CD4-positive, alpha-beta T cell treated with Interleukin-12 subunit alpha and Interleukin-12 subunit beta, for 1 hour (primary cell): ENCODE measurements at places on chromosomes 5 and 9.

DNA sequence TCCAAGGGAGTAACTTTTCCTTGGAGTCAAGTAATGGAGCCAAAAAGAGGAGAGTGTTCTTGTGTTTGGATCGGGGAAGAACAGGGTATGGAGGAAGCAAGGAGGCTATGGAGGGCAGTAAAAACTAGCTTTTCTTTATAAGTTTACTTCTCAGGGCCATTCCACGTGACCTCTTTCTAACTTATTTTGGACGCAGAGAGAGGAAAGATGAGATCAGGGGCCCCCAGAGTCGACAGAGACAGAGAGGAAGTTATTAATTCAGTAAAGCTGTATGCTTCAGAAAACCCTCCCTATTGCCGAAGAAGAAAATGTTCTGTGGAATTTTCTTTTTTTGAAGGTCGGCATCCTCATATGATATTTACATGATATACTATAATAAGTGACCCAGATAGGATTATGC lies 233.8 kb upstream of the MPDZ start:
- no peak for DNase-seq

GRCh38 chr5:119049824-119050449 lies 20.9 kb upstream of the DMXL1 start:
- DNase-seq: no peak

- DNase-seq: no peak
Measured at GRCh38 chr9:12065050-12065449, 628.1 kb upstream of the TYRP1 start.

- DNase-seq: peak; percentile 7
Measured at GRCh38 chr9:138022121-138022741, 144.6 kb downstream of the CACNA1B start.

DNA sequence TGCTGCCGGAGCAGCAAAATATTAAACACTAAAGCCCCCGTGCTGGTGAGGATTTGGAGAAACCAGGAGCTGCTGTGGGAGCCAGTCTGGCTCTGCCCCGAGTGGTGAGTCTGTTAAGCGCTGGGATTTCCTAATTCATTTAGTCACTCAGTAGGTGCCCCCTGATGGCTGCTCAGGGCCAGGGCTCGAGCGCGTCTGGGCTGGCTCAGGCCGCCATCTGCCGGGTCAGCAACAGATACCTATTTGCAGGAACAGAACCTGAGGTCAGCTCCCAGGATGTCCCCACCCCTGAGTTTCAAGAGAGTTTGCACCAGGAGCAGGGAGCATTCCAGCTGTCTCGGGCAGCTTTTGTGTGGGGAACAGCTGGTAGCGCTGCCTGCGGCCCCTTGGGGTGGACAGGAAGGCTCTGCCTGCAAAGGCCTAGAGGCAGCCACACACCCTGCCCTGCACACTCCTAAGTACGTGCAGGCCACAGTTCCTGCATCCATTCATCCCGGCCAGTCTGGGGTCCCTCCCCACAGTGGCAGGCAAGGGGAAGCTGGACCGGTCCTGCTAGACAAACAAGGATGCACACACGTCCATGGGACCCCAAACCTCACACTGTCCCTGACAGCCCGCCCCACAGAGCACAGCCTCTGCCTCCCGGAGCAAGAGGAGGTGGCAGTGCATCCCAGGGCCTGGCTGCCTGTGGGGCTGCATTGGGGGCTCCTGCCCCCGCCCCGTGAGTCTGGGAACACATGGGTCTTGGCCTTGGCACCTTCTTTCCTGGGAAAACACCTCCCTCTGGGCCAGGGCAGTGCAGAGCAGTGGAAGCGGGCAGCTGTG lies 83.7 kb downstream of the ADAMTS2 start:
- DNase-seq: no peak

- DNase-seq: peak; percentile 46
Measured at GRCh38 chr5:57174128-57174889, 450 bp downstream of the GPBP1 start.

- DNase-seq: no peak
Measured at GRCh38 chr9:91445135-91445534, 21.5 kb upstream of the NFIL3 start.

- DNase-seq: no peak
Measured at GRCh38 chr5:33148076-33148513, 292.7 kb upstream of the TARS1 start.

DNA sequence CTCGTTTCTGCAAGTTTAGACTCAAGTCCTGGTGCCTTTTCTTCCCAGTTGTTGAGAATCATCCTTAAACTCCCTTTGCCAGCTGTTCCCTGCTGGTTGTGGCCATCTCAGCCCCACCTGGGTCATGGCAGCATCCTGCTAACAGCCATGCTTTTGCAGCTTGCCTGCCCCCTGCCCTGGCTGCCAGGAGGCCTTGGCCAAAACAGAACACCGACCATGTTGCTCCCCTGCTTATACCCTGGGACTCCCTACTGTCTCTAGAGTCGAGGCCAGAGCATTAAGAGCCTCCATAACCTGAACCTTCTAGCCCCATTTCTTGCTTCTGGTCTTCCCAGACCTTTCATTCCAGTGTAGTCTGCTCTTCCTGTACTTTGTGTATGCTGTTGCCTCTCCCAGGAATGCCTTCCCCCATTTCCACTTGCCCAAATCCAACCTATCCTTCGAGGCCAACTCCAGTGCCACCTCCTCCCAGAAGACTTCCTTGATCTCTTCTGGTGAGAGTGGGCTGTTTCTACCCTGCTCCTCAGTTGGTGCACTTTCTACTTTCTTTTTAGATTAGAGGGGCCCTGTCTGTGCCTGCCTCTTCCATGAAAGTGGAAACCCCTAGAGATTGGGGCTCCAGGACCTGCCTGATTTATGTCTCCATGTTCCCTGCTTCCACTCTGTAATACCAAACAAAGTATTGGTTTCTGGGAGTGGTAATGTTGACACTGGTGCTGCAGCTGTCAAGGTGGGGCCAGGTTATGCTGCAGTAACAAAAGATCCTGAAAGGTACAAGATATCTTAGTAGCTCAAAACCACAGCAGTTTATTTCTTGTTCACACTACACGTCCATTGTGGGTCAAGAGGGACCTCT lies 88.2 kb downstream of the AMBP start:
- no peak for DNase-seq

DNA sequence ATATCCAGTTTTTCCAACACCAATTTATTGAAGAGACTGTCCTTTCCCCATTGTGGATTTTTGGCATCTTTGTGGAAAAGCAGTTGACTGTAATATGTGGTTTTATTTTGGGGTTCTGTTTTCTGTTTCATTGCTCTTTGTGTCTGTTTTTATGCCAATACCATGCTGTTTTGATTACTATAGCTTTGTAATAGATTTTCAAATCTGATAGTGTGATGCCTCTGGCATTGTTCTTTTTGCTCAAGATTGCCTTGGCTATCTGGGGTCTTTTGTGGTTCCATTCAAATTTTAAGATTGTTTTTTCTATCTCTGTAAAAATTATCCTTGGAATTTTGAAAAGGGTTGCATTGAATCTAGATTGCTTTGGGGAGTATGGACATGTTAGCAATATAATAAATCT lies 99.5 kb downstream of the NDUFAF2 start:
- no peak for DNase-seq

DNA sequence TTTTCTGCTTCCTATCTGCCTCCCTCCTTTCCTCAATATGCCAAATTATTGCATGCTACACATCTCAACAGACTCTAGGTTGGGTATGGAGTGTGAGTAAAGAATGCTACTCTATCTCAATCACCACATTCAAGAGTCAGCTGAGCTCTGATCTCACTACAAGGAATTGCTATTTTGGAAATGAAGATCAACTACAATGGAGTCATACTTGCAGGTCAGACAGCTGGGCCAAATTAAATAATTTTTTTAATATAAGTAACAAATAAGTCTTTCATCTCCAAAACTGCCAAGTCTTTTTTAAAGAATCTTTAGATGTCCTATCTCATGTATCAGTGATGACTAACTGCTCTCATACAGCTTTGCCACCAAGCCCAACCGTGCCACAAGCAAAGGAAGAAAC lies 64.0 kb downstream of the DEPDC1B start:
- DNase-seq: no peak

DNA sequence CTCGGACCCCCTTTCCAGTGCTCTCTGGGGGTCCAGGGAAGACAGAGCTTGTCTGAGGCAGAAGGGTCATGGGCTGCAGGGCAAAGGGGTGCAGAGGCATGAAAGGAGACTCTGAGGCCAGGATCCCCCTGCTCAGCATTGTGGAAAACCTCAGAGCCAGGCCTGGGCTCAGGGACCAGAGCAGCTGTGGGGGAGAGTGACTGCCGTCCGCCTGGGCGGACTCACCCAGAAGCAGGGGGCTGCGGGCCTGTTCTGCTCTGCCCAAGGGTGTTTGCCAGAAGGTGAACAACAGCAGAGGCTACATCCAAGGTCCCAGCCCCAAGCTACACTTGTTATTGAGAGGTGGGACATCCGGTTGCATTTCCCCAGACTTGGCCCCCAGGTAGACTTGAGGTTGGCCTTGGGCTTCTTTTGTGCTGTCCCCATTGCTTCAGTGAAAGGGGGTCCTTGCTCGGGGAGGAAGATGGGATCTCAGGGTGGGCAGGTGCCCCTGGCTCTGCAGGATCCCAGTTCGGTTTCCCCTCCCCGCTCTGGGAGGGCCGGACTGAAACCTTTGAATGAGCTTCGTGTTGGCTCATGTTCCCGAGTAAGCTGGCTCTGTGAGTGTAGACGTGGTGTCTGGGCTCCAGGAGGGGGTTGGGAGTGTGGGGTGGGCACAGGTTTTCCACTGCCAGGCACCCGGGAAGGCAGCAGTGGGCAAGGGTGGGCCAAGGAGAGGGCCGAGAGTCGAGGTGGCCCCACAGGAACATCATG lies 92.1 kb downstream of the COL5A1 start:
- DNase-seq: no peak

DNA sequence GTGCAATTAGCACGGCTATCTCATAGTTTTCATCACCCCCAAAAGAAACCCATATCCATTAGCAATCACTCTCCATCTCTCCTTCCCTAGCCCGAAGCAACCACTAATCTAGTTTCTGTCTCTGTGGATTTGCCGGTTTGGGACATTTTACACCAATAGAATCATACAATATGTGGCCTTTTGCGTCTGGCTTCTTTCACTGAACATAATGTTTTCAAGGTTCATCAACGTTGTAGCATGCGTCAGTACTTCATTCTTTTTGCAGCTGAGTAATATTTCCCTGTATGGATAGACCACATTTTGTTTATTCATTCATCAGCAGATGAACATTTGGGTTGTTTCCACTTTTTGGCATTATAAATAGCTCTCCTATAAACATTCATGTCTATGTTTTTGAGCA lies 75.4 kb upstream of the TBC1D2 start:
- DNase-seq: no peak

DNA sequence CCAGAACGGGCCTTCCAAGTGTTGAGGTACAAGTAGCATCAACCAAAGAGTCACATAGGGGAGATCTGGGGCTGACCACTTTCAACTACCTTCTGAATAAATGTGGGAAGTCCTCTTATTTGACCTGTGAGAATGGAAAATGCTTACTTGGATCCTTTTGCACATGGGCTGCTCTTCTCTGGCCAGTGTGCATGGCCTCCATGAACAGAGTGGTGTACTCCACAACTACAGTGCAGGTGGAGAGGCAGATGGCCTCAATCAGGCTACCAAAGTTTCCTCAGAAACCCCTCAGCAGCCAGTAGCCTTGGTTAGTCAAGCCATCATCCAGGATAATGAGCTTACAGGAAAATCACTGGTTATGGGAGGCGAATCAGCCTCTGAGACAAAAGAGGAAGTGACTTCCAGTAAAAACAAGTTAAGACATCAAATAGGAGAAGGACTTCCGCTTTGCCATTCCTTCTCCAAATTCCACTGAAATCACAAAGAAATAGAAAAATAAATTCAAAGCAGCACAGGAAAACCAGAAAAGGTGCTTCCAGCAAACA lies 18.3 kb upstream of the FCHO2 start:
- no peak for DNase-seq

DNA sequence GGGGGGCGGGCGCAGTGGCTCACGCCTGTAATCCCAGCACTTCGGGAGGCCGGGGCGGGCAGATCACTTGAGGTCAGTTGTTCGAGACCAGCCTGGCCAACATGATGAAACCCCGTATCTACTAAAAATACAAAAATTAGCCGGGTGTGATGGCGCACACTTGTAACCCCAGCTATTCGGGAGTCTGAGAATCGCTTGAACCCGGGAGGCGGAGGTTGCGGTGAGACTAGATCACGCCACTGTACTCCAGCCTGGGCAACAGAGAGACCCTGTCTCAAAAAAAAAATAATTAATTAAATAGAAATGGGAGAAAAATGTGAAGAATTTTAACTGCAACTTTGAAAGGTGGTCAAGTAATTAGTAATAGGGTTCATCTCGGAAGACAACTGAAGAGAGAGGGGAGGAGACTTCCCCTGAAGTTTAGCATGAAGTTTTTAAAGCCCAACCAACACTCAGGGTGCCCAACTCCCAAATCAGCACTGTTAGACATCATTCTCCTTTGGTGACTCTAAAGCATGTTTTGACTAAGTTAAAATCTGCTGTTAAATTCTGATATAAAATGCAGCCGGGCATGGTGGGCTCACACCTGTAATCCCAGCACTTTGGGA lies 1.4 kb upstream of the CSNK1A1 start:
- no peak for DNase-seq

DNA sequence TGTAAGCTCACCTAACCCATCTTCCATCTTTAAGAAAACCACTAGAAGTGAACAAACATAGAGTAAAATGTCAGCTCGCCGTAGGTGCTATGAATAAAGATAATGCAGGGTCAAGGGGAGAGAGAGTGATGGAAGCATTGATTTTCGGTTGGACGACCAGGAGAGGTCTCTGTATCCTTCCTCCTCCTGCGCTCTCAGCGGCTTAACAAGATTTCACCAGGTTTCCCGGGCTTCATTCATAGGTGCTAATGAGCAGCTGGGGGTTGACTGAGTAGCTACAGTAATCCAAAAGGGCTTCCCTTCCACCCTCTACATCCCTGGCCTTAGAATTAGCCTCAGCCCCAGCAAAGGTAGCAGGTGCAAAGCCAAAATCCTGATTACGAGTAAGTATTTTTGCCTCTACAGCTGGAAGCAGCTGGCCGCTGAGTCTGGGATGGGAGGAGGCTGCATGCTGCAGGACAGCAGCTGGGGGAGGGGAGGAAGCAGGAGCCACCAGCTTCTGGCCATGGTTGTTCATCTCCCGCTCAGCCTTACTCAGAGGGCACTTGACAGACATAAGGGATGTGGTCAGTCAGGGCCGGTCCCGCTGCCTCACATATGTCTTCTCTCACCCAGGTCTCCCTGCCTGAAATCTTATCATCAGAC lies 112.0 kb upstream of the IL12B start:
- DNase-seq: no peak
